NCI-H1092 (cell line): ENCODE measurements at places on chromosomes 4 and X.

DNA sequence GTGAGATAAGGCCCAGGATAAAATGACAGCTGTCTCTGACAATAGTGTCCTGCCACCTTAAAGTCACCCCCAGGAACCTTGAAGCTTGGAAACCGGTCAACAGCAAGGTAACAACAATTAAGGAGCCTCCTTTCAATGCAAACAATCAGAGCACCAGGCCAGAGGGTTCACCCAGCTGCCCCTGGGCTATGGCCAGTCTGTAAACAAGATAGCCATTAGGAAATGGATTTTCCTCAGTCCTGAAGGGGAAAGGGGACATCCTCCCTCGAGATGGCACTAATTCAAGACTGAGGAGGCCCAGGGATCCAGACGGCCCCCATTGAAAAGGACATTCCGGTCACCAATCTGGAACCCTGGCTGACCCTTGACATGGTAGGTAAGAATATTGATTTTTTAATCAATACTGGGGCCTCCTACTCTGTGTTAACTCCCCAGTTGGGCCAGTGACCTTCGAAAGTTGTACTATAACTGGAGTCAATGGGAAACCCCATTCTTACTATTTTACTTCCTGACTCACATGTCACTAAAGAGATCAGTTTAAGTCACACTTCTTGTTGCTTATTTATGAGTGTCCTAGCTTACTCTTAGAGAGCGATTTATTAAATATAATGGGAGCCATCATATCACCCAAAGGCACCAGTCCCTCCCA, 61.7 kb upstream of the CT45A1 start:
- no peak for DNase-seq

GRCh38 chr4:120082251-120082650, 15.6 kb upstream of the MAD2L1 start:
- DNase-seq: no peak

DNA sequence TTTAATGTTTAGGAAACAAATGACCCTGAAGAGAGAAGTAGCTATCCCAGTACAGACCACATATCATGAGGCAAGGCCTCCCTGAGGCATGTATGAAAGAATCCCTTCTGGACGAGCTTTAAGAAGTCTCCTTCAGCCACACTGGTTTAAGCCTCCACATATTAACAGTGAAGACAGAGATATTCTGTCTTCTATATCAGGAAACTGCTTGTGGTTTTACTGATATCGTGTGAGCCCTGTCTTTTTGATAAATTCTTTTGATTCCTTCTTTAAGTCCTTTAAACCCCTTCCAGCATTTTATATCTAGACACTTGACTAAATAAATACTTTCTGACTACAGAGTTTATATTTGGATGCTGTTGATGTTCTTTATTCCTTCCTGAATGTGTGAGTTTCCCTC, 45.9 kb upstream of the GPC4 start:
- DNase-seq: no peak

GRCh38 chr4:107467461-107467860, 252.6 kb downstream of the PAPSS1 start:
- no peak for DNase-seq

DNA sequence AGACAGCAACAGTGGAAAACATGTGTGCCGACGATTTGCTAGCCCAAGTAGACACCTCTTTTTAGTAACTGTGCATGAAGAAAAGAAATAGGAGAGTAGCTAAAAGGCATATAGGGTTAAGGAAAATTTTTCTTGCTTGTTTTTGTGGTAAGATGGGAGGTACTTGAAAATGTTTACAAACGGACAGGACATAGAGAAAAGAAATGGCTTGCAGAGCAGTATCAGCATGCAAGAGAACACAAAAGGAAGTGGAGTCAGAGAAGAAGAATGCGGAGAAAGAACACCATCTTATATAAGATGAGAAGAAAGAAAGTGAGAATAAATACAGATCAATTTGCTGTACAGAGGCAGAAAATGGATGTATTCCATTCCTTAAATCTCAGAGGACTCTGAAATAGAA, 263.7 kb upstream of the ETNPPL start:
- DNase-seq: no peak

DNA sequence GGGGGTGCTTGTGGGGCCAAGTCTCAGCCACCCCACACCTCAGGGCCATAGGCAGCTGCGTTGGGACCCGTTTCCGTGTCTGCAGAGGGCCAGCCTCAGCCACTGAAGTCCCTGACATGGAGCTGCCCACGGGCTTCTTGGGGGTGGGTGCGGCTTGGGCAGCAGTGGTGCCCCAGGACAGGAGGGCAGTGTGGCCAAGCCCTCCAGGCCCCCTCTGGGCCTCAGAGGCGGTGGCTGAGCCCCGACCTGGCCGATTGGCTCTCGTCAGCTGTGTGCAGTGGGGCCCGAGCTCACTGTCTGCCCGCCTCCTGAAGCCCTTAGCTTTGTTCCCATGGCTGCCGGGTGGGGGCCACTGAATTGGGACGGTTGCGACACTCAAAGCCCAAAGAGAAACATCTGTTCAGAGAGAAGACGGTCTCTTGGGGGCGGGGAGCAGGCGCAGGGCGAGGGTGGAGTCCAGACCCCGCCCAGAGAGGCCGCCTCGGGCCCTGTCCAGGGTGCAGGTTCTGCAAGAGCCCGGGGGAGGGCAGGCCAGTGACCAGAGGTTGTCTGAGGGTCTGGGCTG, 9.1 kb downstream of the FGFR3 start:
- DNase-seq: no peak

DNA sequence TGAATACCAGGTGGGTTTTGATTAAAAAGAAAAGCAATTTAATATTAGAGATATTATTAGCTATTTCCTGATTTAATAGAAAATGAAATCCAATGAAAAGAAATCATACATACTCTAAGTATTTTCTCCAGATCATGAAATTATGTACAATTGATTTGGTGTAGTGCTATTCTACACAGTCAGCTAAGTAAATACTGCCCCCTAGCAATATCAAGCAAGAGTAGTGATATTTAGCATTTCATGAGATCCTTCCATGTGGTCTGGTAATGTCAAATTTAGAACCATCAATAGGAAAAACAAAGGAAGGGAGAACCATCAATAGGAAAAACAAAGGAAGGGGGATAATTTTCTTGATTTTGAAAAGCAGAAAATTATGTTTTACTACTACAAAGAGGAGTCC, 114.6 kb downstream of the TBCK start:
- no peak for DNase-seq

- no peak for DNase-seq
Measured at GRCh38 chr4:175871774-175872405, 59.8 kb upstream of the GPM6A start.

DNA sequence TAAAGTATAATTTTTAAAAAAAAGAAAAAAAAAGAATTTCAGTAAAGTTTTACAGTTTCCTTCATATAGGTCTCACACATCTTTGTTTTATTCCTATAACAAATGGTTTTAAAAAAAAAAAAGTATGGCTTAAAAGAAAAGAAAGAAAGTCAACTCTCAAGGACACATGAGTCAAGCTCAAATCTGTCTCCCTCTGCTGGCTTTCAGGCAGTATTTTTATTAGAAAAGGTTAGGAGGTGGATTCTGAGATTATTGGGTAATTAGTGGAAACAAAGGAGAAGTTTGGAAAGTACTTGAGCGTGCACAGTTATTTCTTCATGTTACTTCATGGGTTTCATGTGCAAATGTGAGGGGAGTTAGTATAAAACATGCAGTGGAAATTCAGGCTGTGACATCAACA, 36.6 kb upstream of the BTC start:
- DNase-seq: no peak

DNA sequence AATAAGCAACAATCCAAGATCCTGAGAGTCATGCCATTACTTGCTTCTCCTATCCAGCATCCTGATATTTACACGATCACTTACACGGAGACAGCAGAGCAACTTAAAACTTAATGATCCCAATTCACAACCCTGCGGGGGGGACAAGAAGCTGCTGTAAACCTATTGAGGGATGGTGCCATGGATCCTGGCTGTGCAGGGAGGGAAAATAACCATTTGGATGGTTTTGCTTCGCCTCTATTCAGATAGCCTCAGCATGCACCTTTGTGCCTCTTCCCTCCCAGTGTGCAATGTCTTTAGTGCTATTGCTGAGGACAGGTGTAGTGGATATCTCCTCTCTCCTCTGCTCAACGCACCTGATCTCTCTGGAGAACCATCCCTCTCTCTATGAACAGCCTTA, 89.7 kb upstream of the PPARGC1A start:
- DNase-seq: no peak

DNA sequence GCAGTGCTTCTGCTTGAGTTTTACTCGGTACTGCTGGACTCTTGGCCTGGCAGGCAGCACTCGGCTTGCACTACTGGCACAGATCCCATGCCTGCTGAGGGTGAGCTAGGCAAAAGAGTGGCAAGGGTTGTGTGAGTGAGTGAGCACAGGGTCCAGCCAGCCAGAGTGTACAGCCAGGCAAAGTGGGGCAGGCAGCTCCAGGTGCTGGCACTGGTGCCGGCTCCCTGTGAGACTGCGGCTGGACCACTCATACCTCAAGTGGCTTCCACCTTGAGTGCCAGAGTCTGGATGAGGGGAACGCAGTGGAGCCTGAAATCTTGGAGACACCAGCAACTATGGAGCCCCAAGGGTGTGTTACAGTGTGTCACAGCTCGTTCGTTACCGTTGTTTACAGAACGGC, 1451.9 kb upstream of the AGA start:
- DNase-seq: no peak

DNA sequence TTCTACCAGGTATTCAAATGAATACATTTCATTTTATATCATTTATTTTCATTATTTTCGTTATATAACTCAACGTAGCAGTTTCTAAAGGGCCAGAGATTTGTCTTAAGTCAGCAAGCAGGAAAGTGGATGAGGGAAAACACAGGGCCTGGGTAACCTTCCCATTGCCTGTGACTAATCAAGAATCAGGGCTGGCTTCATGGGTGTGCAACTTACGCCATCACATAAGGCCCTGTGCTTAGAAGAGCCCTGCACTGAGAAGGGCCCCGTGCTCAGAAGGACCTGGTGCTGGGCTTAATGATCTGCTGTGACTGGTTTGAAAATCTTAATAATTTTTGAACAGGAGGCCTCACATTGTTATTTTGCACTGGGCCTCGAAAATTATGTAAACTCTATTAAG, 65.4 kb upstream of the FAM9C start:
- DNase-seq: no peak

GRCh38 chrX:141879616-141880015, 24.1 kb upstream of the MAGEC1 start:
- DNase-seq: no peak

DNA sequence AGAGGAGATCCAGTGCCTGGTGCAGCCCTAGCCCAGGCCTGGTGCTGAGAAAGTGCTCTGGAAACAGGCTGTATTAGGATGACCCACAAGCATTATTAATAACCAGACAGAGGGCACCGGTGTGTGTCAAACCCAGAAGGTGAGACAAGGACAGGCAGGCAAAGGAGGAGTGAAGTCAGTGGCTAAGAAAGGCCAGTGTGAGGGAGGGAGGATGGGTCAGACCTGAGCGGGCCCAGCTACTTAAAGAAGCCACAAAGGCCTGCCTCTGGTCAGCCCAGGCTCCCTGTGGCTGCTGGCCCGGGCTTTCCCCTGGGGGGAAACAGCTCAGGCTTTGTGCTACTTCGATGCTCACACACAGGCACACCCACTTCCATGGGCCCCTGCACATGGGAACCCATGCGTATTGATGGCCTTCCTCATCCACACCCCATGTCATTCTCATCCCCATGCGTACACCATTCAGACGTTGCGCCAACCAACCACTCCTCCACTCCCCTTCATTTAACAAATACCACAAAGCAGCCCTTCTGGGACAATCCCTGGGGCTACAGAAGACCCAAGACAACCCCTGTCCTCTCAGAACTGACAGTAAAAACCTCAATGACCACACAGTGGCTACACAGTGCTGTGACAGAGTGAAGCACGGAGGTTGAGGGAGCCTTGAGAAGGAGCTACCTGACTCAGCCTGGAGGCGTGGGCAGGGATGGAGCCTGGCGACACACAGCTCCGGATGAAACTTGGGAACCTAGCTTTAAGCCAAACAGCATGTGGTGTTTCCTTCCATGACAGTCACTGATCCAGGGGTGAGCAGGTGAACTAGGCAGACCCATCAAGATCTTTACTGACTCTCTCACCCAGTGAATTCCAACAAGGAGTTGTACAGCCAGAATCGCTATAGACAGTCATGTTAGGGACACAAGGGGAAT, 24.9 kb upstream of the MTM1 start:
- DNase-seq: no peak

DNA sequence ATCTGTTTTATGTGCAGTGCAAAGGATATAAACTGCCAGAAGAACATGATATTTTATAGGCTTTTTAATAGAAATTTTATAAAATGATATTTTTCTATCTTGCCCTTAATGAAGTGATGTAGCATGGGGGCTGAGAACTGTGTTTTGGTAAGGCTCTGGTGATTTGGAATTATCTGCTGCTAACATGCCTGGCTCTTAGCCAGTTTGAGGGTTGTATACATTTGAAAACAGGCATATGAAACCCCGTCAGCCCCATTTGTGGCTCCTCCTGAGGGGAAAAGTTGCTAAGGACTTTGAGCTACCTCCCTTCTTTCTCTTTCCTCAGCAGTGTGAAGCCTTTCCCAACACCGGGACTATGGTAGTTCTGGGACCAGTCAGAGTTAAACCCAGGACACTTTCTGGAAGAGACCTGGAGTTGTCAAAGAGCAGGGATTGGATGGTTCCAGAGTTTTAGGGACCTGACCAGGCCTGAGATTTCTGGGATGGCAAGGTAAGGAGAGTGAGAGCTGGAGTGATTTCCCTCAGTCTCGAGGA, 4.7 kb downstream of the SFRP2 start:
- no peak for DNase-seq

DNA sequence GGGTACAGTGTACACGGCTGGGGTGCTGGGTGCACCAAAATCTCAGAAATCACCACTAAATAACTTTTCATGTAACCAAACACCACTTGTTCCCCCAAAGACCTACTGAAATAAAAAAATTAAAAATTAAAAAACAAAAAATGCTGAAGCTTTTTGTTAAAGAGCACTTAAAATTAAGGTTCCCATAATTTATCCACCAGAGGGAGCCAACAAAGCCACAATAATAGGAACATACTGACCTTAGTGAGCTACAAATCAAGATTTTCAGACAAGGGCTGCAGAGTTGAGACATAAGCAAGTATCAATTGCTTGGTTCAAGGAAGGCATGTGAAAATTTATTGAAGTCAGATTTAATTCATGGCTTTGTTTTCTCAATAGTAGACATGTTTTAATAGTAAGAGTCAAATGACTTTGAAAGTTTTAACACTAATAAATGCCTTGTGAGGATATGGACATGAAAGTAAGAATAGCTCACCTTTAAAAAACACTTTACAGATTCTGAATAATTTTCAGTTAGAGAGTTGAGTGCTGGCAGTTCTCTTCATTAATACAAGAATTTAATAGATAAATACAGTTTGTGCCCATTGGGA, 43.0 kb upstream of the SCOC start:
- DNase-seq: no peak

DNA sequence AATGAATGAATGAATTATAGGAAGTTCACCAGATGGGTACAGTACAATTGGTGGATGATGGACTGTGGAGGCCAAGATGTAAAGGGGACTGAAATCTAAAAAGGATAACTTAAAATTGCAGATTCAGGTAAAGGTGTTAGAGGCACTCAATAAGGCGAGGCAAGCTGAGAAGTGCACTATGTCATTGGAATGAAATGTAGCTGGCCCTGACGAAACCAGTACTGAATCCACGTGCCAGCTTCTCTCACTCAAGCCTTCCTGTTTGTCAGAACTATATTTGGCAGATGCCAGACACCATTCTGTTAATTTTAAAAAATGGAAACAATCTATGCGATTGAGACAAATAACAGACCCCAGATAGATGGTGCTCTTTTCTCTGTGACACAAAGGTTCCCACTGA, 1039.1 kb upstream of the TENM3 start:
- no peak for DNase-seq
